NCI-H460 (cell line): ENCODE measurements at places on chromosomes 12 and 14. TPM values are rescaled to one million over a fixed set of nuclear protein-coding genes. Genes with fewer than 3 reads are reported as not detected.

DNA sequence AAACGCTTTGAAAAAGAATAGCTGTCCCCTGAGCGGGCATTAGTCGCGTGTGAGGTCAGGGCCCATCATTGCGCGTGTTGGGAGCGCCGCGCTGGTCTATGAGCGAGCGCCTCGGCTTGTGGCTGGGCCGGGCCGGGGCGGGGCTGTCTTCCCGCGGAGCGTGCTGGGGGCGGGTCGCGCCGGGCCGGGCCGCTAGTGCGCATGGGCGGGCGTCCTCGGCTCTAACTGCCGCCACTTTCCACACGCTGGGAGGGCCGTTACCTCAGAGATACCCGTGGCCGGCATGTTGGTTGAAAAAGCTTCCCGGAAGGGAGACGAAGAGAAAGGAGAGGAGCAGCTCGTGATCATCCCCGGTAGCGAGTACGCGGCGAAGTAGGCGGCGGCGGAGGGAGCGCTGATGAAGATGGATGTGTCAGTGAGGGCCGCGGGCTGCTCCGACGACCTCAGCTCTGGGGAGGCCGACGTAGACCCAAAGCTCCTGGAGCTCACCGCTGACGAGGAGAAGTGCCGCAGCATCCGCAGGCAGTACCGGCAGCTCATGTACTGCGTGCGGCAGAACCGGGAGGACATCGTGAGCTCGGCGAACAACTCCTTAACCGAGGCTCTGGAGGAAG, at the start of gene EID3:
TSS of gene EID3 (plus strand) at position 202 of the 614 bp plus-strand sequence. CDS start at position 398, 196 bp downstream.
- DNase-seq: peak; percentile 81

The AQP6 gene
- total RNA-seq: 0.17 and 0.32 TPM in 2 replicates

DNA sequence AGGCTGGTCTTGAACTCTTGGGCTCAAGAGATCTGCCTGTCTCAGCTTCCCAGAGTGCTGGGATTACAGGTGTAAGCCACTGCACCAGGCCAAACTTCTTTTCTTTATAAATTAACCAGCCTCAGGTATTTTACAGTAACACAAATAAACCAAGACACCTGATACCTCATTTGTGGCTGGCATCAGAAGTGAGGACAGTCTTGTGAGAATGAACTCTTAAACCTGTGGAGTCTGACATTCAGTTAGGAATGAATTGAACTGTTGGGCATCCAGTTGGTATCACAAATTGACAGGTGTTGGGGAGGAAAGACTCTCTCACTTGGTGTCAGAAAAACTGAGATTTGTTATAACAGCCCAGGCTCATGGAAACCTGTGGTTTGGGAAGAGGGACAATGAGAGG, 120.5 kb downstream of the DENND5B start:
- DNase-seq: no peak

- no peak for DNase-seq
These were observed 72.5 kb downstream of the TSPAN11 start for GRCh38 chr12:30999011-30999410.

DNA sequence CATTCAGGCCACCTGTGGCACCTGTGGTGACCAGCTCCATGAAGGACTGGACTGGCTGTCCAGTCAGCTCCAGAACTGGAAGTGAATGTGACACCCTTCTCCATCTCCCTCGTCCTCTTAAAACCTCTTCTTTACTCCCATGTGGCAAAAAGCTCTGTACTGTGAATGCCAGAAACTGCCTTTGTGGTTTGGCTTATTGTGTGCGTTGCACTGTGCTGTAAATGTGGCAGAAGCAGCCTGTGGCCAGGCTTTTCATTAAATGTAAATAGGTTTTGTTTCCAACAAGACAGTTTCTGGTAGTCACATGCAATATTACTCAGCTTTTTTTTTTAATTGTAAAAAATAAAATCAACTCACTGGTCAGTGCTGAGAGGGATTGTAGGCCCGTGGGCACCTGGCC, 453.7 kb downstream of the ATP23 start:
- no peak for DNase-seq
